IgD-negative memory B cell (primary cell): ENCODE measurements at places on chromosomes 2 and 18. TPM values are rescaled to one million over a fixed set of nuclear protein-coding genes. Genes with fewer than 3 reads are reported as not detected.

Gene TGIF1
- polyA plus RNA-seq: 38.7 TPM

Gene COLEC11
- not detected for polyA plus RNA-seq

Gene AGXT
- polyA plus RNA-seq: not detected

Gene CPLX4
- polyA plus RNA-seq: not detected

Gene HYCC2
- polyA plus RNA-seq: 15.1 TPM

Gene CHRND
- not detected for polyA plus RNA-seq

Gene LONRF2
- polyA plus RNA-seq: not detected

Gene MCEE
- 25.9 TPM for polyA plus RNA-seq

Gene SCN3A
- 0.85 TPM for polyA plus RNA-seq

Gene ZAP70
- polyA plus RNA-seq: 4.6 TPM

Gene TRPM8
- not detected for polyA plus RNA-seq

Gene HOXD4
- polyA plus RNA-seq: not detected

Gene C2orf78
- not detected for polyA plus RNA-seq

Gene CCDC138
- polyA plus RNA-seq: 8.6 TPM

Gene CRYGC
- polyA plus RNA-seq: not detected
